ENCODE measurements at places on chromosomes 16 and 17.

DNA sequence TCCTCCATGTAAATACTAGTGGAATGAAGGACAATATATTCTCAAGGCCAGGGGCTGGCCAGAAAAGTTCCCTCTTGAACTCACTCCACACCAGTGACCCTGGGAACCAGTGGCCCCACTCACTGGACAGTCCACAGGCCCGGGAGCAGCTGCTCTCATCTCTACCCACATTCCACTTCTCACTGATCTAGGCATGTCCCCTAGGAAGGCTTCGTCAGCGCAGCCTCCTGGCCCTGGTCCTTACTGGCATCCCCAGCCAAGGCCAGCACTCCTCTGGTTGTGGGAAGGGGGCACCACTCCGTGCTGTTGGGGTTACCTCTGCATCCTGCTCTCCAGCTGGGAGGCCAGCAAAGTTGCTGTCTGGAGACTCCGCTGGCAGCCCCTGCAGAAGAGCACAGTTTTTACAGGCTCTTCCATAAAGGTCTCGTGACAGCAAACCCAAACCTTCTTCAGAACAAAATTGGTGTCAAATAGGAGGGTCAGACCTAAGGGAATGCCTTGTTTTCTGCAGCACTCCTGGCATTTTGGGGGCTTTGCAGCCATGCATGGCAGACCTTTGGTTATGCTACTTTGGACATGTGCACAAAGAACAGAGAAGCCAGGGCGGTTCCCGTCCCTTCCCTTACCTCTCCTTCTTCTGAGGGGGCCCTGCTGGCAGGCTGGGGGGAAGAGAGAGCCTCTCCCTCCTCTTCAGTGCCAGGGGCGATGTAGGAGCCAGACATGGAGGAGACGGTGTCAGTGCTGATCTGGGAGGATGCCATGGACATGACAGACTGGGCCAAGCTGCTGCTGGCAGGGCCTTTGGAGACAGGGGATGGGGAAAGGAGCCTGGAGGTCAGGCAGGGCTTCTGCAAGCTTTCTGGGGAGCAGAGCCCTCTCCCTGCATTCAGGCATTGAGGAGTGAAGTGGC, 14.1 kb upstream of the FOXJ1 start:
- DNase-seq, result no peak

GRCh38 chr17:69523244-69523861, 108.9 kb downstream of the MAP2K6 start:
- DNase-seq, result peak; percentile 67

DNA sequence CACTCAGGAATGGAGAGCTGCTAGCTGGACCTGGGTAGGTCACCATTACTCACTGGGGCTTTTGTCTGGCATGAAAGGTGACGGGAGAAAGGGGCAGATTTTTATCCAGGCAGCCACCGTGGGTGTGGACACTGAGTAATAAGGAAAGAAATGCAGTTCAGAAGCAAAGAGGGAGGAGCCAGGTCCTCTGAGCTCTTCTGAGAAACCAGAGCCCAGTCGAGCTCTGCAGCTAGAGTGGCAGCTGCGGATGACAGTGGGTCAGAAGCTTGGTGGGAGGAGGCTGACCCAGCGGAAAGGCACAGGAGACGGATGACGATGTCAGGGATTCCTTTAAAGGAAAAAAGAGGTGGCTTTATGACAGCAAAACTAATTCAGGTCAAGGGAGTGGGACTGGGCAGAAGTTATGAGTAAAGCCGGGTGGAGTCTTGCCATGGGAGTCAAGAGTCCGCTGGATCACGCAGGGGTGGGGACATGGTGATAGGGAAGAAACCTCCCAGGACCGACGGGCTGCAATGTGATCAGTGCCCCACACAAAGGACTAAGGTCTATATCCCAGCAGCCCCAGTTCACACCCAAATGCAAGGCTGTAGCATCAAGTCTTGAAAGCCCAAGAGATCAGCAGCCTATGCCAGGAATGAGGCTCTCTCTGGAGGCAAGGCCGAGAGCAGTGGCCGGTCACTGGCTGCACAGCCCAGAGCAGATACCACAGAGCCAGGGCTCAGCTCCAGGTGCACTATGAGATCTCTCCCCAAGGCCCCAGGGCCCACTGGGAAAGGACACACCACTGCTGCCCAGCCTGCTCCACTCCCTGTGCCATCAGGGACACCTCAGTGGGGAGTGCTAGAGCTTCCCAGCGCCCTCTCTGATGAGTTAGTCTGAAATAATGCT, 6.3 kb upstream of the MNT start:
- DNase-seq, result no peak

DNA sequence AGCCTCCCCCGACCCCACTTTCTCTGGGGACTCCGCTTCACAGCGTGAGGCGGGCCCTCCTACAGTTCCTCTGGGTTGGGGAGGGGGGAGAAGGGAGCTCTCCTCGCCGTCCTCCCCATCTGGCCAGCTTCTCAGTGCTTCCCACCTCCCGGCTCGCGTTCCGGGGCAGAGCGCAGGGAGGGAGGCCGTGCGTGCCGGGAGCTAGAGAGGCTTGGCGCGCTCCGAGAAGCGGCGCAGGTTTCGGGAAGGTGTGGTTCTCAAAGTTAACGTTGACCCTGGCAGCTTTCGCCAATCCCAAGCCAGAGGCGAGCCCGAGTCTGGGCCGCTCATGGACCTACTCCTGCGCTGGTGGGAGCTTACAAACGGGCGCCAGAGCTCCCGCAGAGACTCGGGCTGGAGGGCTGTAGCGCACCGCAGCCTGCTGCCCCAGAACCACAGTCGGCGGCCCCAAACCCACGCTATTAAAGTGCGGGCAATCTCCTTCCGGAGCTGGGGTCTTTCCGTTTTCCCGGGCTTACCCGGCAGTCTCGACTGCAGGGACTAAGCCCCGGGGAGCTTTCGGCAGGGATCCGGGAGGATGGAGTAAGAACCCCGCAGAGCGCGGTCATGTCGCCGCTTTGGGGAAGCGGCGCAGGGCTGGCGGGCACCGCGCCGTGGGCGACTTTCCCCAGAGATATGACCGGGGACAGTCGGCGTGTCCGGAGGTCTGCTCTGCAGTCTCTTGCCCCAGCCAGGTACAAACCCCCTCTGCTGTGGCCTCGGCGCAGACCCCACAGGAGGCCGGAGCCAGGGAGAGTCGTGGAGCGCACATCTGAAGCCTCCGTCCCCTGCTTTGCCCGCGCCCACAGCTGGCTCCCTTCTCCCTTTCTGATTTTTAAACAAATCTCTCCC, 787 bp downstream of the CDH11 start:
- no peak for DNase-seq

DNA sequence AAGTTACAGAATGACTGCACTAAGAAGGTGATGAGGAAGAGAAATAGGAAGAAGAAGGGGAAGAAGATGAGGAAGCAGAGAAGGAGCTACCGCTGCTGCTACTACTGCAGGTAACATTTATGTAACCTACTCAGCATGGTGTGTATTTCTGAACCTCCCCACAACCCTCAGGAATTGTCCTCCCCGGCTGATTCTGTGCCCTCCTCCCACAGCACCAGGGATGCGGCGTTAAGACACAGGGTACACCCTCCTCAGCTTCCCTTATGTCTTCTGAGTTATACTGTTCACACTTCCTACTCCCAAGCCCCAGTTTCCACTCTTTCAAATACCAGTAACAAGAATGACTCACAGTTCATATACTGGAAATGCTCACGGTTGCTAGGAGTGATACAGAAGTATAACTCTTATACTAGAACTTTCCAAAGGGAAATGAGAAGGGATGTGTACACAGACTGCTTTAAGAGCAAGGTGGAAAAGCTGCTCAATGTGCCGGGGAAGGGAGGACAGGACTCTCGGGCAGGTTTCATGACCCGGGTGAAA, 224.5 kb upstream of the PSMD7 start:
- no peak for DNase-seq

DNA sequence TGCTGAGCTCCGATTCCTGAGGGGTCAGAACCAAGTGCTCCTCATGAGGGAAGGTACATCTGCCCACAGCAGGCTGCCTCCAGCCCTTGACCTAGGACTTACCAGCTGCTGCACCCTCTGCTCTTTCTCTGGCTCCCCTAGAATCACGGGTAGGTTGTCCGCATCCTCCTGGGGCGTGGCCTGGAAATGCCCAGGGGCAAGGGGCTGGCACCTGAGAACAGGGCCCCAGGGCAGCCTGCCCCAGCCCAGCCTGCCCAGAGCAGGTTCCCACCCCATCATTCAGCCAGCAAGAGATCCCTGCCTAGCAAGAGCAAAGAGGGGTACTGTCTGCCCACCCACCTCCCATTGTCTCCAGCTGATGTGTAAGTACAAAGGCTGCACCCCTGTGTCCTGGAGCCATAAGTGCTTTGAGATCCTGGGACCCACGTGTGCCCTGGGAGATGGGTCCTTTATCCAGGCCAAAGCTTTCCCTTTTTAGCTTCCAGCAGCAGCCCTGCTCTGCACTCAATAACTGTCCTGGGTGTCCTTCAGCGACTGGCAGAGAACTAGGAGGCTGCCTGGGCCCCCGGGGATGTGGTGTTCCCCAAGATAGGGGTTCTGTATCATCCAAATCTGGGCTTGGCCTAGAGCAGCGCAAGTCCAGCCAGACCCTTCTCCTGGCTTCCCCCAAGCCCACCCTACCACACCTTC, 5.1 kb downstream of the TSPOAP1 start:
- DNase-seq, result no peak
